Activated effector memory CD4-positive, alpha-beta T cell treated with Interleukin-2 at 50 U/mL for 16 hours (primary cell): ENCODE measurements at places on chromosomes 1 and 21.

GRCh38 chr1:177442584-177442983, 271.8 kb downstream of the BRINP2 start:
- DNase-seq = no peak

GRCh38 chr1:169363046-169363730, 4.4 kb downstream of the NME7 start:
- DNase-seq = no peak

DNA sequence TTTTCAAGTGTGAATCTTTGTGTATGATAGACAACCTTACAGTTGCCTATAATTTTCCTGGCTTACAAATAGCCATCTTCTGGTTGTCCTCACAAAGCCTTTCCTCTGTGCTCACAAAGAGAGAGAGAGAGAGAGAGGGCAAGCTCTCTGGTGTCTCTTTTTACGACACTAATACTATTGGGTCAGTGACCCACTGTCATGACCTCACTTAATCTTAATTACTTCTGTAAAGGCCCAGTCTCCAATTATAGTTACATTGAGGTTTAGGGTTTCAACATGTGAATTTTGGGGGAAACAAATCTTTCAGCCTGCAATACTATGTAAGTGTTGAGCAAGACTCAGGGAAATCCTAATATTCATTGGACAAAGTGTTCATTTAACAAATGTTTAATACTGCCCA, 167.4 kb upstream of the COL11A1 start:
- DNase-seq = no peak

- no peak for DNase-seq
Measured at GRCh38 chr1:154831462-154831861, 38.6 kb downstream of the KCNN3 start.

- DNase-seq = no peak
Measured at GRCh38 chr1:217133958-217134856, 411.0 kb upstream of the ESRRG start.

- no peak for DNase-seq
Measured at GRCh38 chr1:15885701-15886610, 38.4 kb downstream of the SPEN start.

DNA sequence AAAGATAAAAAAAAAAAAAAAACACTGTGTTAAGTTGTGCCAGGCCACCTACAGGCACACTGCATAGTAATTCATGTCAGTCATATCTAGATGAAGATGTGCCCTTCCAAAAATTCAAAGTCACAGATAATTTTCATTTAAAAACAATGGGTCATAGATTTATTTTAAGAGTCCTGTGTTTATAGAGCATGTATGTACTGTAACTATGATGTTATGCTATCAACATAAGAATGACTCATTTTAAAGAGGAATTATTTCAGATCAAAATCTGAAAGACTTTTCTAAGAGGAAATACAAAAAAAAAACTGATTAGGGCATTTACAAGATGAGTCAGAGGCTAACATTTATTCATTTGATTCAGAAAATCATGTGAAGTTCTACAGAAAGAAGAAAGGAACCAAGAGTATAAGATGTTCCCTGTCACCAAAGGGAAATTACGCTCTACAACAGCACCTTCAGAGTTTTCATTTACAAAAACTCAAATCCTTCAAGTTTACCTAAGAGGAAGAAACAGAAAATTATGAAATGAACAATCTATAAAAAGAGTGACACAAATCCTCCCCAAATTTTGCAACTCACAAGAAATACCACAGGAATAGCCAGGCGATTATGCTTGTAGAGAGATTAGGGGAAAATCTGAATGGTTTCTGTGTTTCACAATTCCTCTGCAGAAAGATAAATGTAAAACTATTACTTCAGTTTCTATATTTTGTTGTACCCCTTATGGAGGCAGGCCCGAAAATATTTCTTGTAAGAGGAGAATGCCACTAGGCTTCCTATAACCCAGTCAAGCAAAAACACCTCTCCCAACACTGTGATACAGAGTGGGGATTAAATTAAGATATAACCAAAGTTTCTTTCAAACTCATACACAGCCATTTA, 13.8 kb downstream of the TP53BP2 start:
- no peak for DNase-seq

- DNase-seq = no peak
Measured at GRCh38 chr1:106876384-106876783, 180.1 kb upstream of the PRMT6 start.

DNA sequence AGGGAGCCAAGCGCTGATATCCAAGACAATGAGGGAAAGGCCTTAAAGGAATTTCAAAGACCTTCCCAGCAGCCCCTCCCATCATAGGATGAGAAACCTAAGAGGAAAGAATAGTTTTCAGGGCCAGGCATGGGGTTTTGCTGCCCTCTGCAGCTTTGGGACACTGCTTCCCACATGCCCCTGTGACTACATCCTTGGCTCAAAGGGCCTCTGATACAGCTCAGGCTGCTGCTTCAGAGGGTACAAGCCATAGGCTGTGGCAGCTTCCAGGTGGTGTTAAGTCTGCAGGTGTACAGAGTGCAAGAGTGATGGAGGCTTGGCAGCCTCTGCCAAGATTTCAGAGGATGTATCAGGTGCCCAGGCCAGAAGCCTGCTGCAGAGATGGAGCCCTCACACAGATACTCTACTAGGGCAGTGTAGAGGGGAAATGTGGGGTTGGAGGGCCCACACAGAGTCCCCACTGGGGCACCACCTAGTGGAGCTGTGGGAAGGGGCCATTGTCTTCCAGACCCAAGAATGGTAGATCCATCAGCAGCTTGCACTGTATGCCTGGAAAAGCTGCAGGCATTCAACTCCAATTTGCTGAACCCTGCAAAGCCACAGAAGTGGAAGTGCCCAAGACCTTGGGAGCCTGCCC, 125.8 kb downstream of the SLC45A1 start:
- no peak for DNase-seq

GRCh38 chr1:24189528-24189927, 2.4 kb upstream of the IFNLR1 start:
- no peak for DNase-seq

GRCh38 chr1:156899956-156900718, 6.6 kb downstream of the PEAR1 start:
- no peak for DNase-seq

GRCh38 chr1:243921111-243921510, 71.1 kb upstream of the AKT3 start:
- no peak for DNase-seq

DNA sequence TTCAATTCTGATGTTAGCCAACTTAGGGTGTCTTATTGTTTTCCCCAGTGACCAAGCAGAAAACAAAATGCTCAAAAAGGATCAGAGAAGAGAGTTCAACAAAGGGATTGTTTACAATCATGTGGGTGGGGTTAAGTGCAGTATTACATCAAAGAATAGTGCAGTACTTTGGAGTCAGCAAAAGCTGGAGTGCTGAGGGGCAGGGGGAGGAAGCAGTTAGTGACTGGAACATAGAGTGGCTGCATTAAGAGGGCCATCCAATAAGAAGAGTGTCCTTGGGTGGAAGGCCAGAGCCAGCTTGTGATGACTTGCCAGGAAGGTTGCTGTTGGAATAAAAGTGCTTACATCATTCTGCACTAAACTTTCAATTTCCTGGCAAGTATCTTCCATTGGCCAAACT, 175.5 kb downstream of the CYYR1 start:
- no peak for DNase-seq

- no peak for DNase-seq
Measured at GRCh38 chr1:234690872-234691271, 80.9 kb upstream of the IRF2BP2 start.

GRCh38 chr21:42285569-42286245, 29.5 kb downstream of the TFF3 start:
- no peak for DNase-seq

DNA sequence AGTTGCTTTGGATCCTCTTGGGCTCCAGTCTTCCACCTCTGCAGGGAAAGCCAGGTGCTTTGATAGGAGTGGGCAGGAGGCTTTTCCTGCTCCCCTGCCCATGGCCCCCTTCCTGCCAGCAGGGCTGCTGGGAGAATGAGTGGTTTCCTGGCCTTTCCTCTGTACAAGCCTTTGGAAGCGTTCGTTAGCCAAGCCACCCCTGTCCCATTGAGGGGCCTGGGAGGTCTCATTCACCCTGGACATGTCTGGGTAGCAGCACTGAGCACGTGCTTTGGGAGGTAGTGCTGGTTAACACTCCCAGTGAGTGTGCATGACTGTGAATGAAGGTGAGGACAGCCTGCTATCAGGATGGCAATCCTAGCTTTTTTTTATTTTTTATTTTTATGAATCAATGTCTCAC, 118.5 kb upstream of the CACNA1E start:
- DNase-seq = no peak

- DNase-seq = no peak
Measured at GRCh38 chr1:182698971-182699370, 14.6 kb upstream of the RGS8 start.

DNA sequence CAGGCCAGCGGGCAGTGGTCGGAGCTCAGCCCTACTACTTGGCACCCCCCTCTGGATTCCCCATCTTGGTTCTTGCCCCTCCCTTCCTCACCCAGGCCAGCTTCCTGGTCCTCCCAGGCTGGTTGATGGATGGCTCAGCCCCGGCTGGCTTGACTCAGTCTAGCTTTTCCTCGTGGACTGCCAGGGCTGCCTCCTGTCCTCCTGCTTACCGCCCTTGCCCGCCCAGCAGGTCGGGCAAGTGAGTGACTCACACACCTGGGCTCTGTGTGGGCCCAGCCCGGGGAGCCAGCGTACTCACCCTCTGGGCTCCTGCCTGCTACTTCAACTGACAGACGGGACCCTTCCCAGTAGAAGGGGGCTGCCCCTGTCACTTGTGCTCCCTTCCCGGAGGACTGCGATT, 19.5 kb upstream of the ARHGEF10L start:
- DNase-seq = no peak

DNA sequence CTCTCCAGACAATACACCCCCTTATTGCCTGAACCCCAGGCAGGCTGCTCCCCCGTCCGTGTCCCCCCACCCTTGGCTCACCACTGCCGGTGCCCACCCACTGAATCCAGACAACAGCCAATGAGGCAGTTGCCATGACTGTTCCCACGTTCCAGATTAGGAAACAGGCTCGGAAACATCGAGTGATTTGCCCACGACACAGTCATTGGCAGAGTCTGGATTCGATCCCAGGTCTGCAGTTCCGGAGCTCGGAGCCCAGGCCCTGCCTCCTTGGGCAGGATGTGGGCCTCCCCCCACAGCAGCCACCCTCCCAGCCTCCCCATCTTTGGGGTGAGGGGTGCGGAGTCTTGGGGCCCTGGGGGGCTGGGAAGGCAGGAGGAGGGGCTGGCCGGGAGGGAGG, 20.3 kb upstream of the CLSTN1 start:
- DNase-seq = no peak

GRCh38 chr1:93758842-93759515, 77.3 kb upstream of the BCAR3 start:
- no peak for DNase-seq

DNA sequence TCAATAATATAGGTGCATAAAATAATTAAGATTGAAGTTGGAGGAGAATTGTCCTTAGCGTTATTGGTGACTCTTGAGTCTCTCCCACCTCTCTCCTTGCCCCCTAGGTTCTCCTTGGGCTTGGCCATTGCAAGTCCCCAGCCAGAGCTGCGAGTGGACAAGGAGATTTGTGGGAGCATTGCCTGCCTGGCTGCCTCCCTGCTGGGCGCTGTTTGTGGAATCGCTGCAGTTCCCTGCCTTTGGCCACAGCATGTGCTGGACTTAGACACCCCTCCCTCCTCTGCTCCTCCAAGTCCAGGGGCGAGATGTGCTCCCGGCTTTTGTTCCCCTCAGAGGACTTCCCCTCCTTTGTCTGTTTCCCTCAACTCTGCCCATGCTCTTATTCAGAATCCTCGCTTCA, 21.9 kb upstream of the HUNK start:
- DNase-seq = no peak

- no peak for DNase-seq
Measured at GRCh38 chr1:57485643-57486042, 61.8 kb upstream of the DAB1 start.

DNA sequence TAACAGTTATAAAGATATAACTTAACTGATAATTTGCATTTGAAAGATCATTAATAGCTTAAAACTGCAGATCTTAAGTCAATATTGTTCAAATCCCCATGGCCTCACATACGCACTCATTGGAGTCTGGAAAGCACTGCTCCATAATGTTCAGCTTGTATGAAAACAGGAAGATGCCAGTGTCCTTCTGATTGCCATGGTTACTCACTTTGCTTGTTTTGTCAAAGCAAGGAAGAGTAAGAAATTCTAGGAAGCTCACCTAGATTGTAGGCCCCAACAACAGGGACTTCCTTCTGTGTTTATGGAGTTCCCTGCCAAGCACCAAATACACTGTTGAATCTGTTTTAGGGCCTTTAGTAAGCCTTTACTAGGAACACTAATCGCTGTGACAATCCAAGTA, 10.9 kb downstream of the GAS5 start:
- no peak for DNase-seq

- no peak for DNase-seq
Measured at GRCh38 chr1:40435471-40435870, 14.8 kb upstream of the ZFP69B start.

- no peak for DNase-seq
Measured at GRCh38 chr1:212973899-212974298, 23.6 kb downstream of the VASH2 start.

- no peak for DNase-seq
Measured at GRCh38 chr1:175373786-175374623, 181.4 kb upstream of the KIAA0040 start.

DNA sequence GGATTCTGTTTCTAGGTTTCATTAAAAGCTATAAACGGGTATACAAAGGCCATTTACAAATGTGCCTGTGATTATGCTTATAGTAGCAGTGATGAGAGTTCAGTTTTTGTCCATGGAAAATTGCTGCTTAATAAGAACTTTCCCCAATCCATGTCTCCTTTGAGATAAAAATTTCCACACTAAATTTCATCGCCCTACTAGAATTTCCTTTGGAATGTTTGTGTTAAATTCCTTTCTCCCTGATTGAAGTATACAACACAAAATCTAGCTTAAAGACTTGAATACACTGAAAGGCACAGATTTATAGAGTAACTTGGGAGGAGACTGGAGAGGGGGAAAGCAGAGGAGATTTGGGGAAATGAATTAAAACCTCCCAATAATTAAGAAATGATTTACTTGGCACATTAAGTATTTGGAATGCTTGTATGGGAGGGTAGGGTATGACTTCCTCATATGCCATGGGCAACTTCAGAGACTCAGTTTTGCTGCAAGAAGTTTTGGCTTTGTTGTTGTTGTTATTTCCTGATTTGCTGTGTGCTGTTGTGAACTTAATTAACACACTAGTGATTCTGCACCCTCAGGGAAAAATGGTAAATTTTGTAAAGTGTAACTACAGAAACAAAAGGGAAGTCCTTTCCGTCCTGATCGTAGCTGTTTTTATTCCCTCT, 157.6 kb upstream of the LMO4 start:
- no peak for DNase-seq

GRCh38 chr1:158654086-158654485, 32.4 kb downstream of the SPTA1 start:
- DNase-seq = no peak

- no peak for DNase-seq
Measured at GRCh38 chr1:219159946-219160645, 13.6 kb upstream of the LYPLAL1 start.

- DNase-seq = no peak
Measured at GRCh38 chr21:31364253-31364945, 20.3 kb upstream of the TIAM1 start.
